Muscle of leg (tissue), 16 donors: ENCODE measurements at places on chromosomes 3 and 15. TPM values are rescaled to one million over a fixed set of nuclear protein-coding genes. Genes with fewer than 3 reads are reported as not detected.

DNA sequence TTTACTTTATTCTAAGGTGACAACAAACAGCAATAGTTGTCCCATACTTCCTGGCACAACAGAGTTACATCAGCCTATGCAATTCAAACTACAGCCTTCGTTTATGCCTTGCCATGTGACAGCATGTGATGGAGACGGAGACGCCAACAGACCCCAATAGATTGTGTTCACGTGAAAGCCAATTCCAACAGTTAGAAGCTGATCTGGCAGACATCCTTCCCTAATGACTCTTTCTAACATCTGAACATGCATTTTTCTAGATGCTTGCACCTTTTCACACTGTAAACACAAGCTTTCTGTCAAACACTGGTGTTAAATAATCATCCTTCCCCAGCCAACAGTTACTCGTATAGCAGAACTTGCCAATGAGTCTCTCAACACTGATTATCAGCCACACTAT lies 694.4 kb upstream of the ALCAM start:
- H3K4me3 ChIP-seq, result no peak overlapping the region
- H3K27ac ChIP-seq, result no peak overlapping the region
- H3K36me3 ChIP-seq, result no peaks in the 10 kb centered on the region
- no peak for DNase-seq
- no peaks in the 10 kb centered on the region for H3K27me3 ChIP-seq
- H3K4me1 ChIP-seq, result no peaks in the 10 kb centered on the region

- peak; percentile 63 for DNase-seq
- H3K27ac ChIP-seq, result no peak overlapping the region
- H3K36me3 ChIP-seq, result no peaks in the 10 kb centered on the region
- H3K4me1 ChIP-seq, result peaks cover 31% of the 10 kb centered on the region
- peaks cover 21% of the 10 kb centered on the region for H3K27me3 ChIP-seq
- no peak overlapping the region for H3K4me3 ChIP-seq
These were observed 445.9 kb upstream of the PROK2 start for GRCh38 chr3:72230774-72231379.

DNA sequence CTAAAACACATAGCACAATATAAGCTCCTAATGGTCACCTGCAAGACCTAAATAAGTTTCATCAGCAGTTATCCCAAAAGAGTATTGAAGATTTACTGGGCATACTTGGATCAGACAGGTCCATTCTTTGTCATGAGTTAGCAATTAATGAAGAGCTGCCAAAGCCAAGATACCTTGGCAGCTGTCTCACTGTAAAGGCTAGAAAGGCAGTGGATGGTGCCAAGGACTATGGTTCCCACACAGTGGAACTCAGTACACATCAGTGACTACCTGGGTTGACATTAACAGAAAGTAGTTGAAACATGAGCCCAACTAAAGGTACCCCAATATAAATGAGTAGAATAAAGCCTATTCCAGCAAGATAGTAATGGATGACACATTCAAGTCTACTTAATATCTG lies 41.1 kb upstream of the TMCO5A start:
- H3K36me3 ChIP-seq, result no peaks in the 10 kb centered on the region
- no peaks in the 10 kb centered on the region for H3K4me1 ChIP-seq
- H3K4me3 ChIP-seq, result no peak overlapping the region
- H3K27me3 ChIP-seq, result no peaks in the 10 kb centered on the region
- DNase-seq, result no peak

DNA sequence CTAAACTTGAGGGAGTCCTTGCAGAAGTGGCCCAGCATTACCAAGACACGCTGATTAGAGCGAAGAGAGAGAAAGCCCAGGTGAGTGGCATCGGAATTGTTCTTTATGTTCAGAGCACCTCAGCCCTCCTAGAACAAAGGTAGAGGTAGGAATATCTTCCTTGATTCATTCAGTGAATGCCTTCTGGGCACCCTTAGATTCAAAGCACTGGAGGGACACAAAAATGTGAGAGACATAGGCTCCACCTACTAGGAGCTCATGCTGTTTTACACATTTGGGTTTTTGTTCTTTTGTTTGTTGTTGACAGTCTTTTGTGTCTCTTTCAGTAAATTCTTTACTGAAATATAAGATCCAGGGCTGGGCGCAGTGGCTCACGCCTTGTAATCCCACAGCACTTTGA lies 68.2 kb downstream of the IQGAP1 start:
- no peak for DNase-seq
- peaks cover 54% of the 10 kb centered on the region for H3K36me3 ChIP-seq
- H3K4me3 ChIP-seq, result no peak overlapping the region
- no peaks in the 10 kb centered on the region for H3K4me1 ChIP-seq
- no peaks in the 10 kb centered on the region for H3K27me3 ChIP-seq
- no peak overlapping the region for H3K27ac ChIP-seq

The GPR27 gene
- total RNA-seq, result 1.5 TPM

DNA sequence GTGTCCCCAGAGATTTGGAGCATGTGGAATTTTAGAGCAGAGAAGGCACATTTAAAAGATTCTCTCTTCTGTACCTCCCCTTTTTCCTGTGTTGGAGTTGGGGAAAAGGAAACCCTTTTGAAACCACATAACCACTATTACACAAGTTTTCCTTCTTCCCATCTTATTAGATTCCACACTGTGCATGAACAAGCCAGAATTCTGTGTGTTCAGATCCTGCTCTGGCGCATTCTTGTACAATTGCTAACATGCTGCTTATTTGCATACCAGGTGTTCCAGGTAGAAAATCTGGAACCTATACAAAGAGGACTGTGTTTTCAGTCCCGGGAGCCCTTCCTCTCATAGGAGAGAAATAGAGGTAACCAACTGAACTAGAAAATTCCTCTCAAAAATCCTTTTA lies 2.6 kb upstream of the CIB2 start:
- H3K27me3 ChIP-seq, result no peaks in the 10 kb centered on the region
- no peak for DNase-seq
- no peaks in the 10 kb centered on the region for H3K36me3 ChIP-seq
- no peak overlapping the region for H3K4me3 ChIP-seq

- no peaks in the 10 kb centered on the region for H3K36me3 ChIP-seq
- no peaks in the 10 kb centered on the region for H3K27me3 ChIP-seq
- H3K27ac ChIP-seq, result no peak overlapping the region
- H3K4me1 ChIP-seq, result no peaks in the 10 kb centered on the region
These were observed 22.2 kb downstream of the HGD start for GRCh38 chr3:120659834-120660233.

The DLL4 gene
- total RNA-seq, result 9.7 TPM

The TRMT10C gene
- total RNA-seq, result 25.8 TPM

DNA sequence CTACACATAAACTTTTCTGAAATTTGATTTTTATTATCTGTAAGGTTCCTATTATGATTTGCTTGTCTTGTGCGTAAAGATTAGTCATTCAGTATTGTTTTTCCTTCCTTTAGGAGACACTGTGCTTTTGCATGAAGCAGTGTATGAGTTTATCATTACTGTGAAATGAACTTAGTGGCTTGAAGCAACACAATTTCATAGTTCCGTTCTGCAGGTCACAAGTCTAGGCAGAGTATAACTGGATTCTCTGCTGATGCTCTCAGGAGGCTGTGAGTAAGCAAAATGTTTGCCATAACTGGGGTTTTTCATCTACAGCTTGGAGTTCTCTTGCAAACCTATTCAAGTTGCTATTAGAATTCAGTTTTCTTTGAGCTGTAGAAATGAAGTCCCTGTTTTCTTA lies 1136.1 kb downstream of the OTOL1 start:
- H3K4me3 ChIP-seq, result no peak overlapping the region
- H3K4me1 ChIP-seq, result no peaks in the 10 kb centered on the region
- peak; percentile 9 for DNase-seq
- no peaks in the 10 kb centered on the region for H3K36me3 ChIP-seq
- no peak overlapping the region for H3K27ac ChIP-seq

DNA sequence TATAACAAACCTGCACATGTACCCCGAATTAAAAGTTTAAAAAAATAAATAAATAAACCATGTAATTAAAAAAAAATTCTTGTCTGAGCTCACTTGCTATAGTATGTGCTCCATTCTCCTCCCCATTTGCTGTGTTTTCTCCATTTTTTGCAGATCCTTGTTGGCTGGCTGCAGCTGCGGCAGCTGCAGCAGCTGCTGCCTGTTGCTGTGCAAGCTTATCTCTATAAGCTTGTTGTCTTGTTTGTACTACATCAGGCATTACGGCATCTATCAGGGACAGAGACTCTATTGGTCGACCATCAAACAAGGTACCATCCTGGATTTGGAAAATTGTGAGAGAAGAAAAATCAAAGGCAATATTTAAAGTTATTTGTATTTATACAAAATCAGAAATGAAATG lies 145.9 kb downstream of the TBL1XR1 start:
- peaks cover 11% of the 10 kb centered on the region for H3K36me3 ChIP-seq
- H3K27me3 ChIP-seq, result no peaks in the 10 kb centered on the region
- H3K4me3 ChIP-seq, result no peak overlapping the region
- H3K27ac ChIP-seq, result peak overlapping the region; percentile 45
- DNase-seq, result peak; percentile 87

DNA sequence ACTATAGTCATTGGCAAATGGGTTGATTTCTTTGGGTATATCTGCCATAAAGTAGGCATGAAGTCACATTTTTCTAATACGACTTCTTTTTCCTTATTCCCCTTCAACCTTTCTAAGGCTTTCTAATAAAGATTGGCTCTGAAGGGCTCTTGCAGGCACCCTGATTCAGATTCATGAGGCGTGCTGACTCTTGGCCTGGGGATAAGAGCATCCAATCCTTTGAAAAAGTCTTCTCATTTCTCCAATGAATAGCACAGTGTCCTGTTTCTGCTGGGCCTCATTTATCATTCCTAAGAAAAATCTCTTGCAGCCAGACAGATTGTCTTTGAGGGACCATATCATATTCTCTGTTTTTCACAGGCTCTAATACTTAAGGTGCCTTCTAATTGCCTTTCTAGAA lies 32.3 kb upstream of the BNIP2 start:
- DNase-seq, result no peak
- no peaks in the 10 kb centered on the region for H3K36me3 ChIP-seq
- peaks cover 2% of the 10 kb centered on the region for H3K27me3 ChIP-seq
- no peaks in the 10 kb centered on the region for H3K4me1 ChIP-seq

- H3K36me3 ChIP-seq, result no peaks in the 10 kb centered on the region
- H3K4me3 ChIP-seq, result no peak overlapping the region
- no peak for DNase-seq
- no peaks in the 10 kb centered on the region for H3K4me1 ChIP-seq
These were observed 124.3 kb downstream of the TIGIT start for GRCh38 chr3:114418107-114418506.

- no peaks in the 10 kb centered on the region for H3K27me3 ChIP-seq
- no peak overlapping the region for H3K4me3 ChIP-seq
- no peak overlapping the region for H3K27ac ChIP-seq
- no peaks in the 10 kb centered on the region for H3K36me3 ChIP-seq
These were observed 326.5 kb upstream of the GBE1 start for GRCh38 chr3:82087958-82088357.

The ACTRT3 gene
- 3.4 TPM for total RNA-seq

- H3K36me3 ChIP-seq, result peaks cover 2% of the 10 kb centered on the region
- peaks cover 14% of the 10 kb centered on the region for H3K27me3 ChIP-seq
- H3K4me1 ChIP-seq, result peaks cover 27% of the 10 kb centered on the region
- peak within 1 kb of the TSS; percentile 75 for H3K4me3 ChIP-seq
- DNase-seq, result peak; percentile 81
These were observed at the start of gene ST6GAL1 for GRCh38 chr3:186930143-186930640. TSS of gene ST6GAL1 (plus strand) at chr3:186930526. CDS start at chr3:187042704, 112,178 bp downstream.

GRCh38 chr3:97662762-97663161 lies 101.8 kb upstream of the ARL6 start:
- H3K27ac ChIP-seq, result no peak overlapping the region
- H3K36me3 ChIP-seq, result no peaks in the 10 kb centered on the region
- H3K4me1 ChIP-seq, result no peaks in the 10 kb centered on the region

The ANKRD63 gene
- total RNA-seq, result 0.22 TPM

DNA sequence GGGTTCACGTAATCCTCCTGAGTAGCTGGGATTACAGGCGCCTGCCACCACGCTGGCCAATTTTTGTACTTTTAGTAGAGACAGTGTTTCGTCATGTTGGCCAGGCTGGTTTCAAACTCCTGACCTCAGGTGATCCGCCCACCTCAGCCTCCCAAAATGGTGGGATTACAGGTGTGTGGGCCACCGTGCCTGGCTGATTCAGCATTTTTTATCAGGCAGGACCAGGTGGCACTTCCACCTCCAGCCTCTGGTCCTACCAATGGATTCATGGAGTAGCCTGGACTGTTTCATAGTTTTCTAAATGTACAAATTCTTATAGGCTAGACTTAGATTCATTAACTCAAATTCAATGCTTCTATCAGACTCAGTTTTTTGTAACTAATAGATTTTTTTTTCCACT lies 9.4 kb downstream of the VHL start:
- peaks cover 31% of the 10 kb centered on the region for H3K36me3 ChIP-seq
- no peak overlapping the region for H3K27ac ChIP-seq
- no peaks in the 10 kb centered on the region for H3K4me1 ChIP-seq
- DNase-seq, result no peak
- H3K4me3 ChIP-seq, result no peak overlapping the region

DNA sequence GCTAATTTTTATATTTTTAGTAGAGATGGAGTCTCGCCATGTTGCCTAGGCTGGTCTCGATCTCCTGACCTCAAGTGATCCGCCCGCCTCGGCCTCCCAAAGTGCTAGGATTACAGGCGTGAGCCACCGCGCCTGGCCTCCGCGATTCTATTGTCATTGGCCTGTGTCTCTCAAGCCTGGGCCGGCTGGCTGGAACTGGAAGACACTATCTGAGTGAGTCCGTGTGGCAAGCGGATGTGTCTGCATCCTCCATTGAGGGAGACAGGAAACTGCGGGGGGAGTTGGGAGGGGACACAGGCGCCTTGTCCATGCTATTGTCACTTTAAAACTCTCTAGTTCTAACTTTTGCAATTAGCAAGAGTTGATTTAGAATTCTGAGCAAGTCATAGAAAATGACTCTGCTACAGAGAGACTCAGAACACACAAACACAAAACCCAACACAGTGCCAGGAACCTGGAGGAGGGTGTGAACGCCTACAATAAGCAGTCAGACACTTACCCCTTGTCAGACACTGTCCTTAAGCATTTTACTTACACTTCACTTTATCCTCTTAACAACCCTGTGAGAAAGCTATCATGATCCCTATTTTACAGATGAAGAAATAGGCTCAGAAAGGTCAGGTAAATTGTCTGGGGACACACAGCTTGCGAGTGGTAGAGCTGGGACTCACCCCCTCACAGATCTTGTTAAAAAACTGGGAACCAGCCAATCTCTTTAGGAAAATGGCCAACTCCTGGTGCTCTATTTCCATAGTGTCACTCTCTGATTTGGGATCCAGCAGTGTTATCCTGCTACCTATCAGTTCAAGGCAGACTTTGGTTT lies 38.7 kb downstream of the ANP32A start:
- no peaks in the 10 kb centered on the region for H3K27me3 ChIP-seq
- peaks cover 68% of the 10 kb centered on the region for H3K36me3 ChIP-seq
- H3K27ac ChIP-seq, result peak overlapping the region; percentile 63
- H3K4me3 ChIP-seq, result no peak overlapping the region
- peaks cover 5% of the 10 kb centered on the region for H3K4me1 ChIP-seq
- peak; percentile 73 for DNase-seq

The HIGD2B gene
- total RNA-seq, result not detected

The GASK1A gene
- total RNA-seq, result 14.6 TPM

- no peak overlapping the region for H3K4me3 ChIP-seq
- H3K27ac ChIP-seq, result no peak overlapping the region
- peaks cover 2% of the 10 kb centered on the region for H3K4me1 ChIP-seq
- no peaks in the 10 kb centered on the region for H3K36me3 ChIP-seq
These were observed 19.0 kb downstream of the C2CD4A start for GRCh38 chr15:62085740-62086139.
